SK-MEL-5 (cell line): ENCODE measurements at places on chromosomes 4 and X. TPM values are rescaled to one million over a fixed set of nuclear protein-coding genes. Genes with fewer than 3 reads are reported as not detected.

The MORC4 gene
- total RNA-seq, result 11.7 and 13.7 TPM in 2 replicates

DNA sequence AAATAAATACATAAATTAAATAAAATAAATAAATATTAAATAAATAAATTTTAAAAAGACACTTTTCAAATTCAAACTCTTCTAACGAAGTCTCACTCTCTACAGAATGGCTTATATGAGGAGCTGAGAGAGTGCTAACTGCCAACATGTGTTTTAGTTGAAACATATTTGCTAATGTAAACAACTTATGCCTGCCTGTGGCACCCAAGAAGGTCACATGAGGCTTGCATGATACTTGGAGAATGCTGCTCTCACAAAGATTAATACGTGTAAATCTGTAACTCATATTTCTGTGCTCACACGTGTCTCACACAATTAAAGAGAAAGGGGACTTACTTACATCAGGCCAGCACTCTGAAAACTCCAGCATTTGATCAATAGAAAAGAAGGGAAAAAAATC lies 43.2 kb upstream of the PITX2 start:
- DNase-seq, result no peak

DNA sequence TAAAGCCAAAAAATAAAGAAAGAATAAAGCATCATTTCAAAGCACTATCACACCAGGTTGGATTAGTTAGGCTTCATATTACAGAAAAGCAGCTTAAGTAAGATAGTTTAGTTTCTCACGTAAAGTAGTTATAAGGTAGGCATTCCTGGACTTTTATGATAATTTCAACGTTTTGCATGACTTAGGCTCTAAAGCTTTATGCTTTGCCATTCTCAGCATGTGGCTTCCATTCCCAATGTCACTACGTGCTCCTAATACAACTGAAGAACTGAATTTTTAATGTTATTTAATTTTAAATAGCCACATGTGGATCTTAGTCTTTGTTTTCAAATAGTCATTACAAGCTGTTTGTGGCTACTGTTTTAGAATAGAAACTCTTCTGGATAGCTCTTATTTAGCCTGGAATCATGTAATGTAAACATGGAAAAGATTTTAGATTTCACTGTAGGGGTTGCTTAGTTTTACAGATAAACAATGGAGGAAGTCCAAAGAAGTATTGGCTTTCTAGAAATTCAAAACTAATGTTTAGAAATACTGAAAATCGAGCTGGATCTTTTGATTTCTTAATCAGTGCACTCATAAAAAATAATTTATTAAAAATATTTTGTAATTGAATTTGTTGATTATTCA lies 710.0 kb downstream of the IL1RAPL1 start:
- DNase-seq, result no peak

The ABHD18 gene
- total RNA-seq, result 4.5 and 5.1 TPM in 2 replicates

The GCNA gene
- total RNA-seq, result 0.88 and 1.1 TPM in 2 replicates

The CXCL9 gene
- 0.13 and 0.21 TPM in 2 replicates for total RNA-seq

DNA sequence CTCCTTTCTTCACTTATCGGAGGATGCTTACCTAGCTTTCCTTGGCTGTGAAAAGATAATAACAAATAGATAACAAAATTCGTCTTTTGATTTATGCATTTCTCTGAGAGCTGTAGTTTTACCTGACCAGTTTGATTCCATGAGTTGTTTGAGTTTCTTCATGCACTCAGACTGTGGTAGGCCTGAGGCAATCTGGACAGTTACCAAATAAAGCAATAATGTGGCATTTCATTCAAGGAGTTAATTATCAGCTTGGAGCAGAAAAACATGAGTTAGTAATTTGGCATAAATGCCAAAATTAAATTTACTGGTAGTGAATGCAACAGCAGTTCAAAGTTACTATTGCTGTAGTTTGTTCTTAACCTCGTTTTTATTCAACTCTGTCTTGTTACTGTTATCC lies 53.5 kb downstream of the FABP2 start:
- DNase-seq, result peak; percentile 7

- no peak for DNase-seq
These were observed 43.1 kb downstream of the ATRX start for GRCh38 chrX:77742788-77743476.

- no peak for DNase-seq
These were observed 2.2 kb upstream of the SRD5A3 start for GRCh38 chr4:55343887-55344286.

- DNase-seq, result no peak
These were observed 28.6 kb downstream of the SLC16A2 start for GRCh38 chrX:74449937-74450330.

GRCh38 chr4:183078634-183079033 lies 20.4 kb upstream of the WWC2 start:
- DNase-seq, result no peak

- no peak for DNase-seq
These were observed 117.3 kb downstream of the FAM13A start for GRCh38 chr4:88939697-88940096.

- no peak for DNase-seq
These were observed 240.7 kb upstream of the TRAM1L1 start for GRCh38 chr4:117326091-117326490.
